ENCODE measurements at places on chromosomes 6 and 20.

DNA sequence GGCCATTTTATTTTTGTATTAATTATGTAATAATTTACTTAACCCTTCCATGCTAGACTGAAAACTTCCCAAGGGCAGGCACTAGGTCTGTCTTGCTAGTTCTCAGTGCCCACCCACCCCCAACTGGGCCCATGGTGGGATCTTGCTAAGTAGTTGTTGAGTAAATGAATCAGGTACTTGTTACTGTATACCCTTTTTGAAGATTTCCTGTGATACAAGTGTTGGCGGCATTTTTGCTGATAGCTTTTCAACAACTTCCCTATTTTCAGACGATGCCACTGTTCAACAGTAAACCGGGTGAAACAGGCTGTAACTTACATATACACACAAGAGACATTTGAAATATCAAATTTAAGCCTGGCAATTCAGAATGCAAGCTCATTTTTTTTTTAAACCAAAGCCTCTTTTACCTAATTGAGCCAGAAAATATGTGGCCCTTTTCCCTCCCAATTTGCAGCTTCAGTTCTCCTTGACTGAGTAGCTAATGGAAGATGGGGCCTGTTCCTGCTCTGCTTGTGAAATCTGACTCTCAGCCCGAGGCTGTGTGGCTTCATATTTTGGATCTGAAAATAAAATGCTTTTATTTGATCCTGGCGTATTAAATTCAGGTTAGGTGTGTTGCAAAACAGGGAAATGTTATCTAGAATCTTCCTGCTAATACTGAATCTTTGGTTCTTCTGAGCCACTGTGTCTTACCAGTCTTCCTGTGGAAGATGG lies 288.3 kb downstream of the NRN1 start:
- DNase-seq: peak; percentile 29

DNA sequence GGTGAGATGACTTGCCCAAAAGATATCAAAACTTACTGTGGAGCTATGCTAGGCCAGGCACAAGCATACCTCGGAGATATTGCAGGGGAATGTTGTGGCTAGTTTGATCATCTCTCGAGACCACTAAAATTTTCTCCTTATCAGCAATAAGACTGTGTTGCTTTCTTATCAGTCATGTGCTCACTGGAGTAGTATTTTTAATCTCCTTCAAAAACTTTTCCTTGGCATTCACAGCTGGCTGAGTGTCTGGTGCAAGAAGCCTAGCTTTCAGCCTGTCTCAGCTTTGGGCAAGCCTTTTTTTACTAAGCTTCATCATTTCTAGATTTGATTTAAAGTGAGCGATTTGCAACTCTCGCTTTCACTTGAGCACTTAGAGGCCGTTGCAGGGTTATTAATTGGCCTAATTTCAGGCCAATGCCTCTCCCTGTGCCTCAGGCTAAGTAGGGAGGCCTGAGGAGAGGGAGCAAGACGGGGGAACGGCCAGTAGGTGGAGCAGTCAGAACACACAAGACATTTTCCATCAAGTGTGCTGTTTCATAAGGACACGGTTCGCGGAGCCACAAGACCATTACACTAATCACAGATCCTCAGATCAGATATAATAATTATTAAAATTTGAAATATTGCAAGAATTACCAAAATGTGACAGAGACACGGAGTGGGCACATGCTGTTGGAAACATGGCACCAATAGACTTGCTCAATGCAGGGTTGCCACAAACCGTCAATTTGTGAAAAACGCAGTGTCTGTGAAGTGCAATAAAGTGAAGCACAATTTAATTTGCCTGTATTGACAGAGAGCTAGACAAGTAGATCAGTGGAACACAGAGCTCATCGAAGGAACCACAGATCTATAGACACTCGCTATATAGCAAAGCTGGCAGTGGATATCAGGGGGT lies 106.8 kb upstream of the SIRPG start:
- peak; percentile 55 for DNase-seq

DNA sequence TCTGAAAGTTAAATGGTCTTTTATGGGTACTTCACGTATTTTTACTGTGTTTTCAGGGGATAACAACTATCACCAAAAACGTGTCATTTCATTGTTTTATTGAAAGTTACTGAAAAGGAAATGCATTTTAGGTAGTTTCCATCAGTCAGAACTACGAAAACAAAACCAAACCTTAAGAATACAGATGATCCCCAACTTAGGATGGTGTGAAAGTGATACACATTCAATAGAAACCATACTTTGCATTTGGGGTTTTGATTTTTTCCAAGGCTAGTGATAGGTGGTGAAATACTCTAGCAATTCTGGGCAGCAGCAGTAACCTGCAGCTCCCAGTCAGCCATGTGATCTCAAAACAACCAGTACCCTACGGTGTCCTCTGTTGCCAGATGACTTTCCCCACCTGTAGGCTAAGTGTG lies 25.9 kb upstream of the EFHC1 start:
- DNase-seq: no peak

DNA sequence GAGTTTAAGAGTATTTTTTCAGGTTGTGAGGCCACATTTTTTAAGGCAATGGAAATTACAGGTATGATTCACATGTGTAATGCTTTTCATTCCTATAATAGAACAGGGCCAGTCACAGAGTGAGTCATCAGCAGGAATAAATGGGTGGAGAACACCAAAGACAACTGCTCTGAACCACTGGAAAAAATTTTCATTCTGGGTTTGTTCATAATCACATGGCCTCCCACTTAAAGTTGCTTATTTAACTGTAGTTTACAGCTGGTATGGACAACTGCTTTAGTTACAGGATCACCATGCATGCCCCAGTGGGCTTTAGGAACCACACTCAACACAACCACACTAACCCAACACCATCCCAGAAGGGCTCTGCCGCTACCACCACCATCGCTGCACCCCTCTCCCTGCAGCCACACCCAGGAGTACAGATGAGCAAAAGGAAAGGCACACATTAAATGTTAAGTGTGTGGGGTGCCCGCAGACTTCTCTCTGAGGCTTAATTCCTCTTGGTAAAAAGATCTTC lies 107.0 kb upstream of the DST start:
- no peak for DNase-seq

DNA sequence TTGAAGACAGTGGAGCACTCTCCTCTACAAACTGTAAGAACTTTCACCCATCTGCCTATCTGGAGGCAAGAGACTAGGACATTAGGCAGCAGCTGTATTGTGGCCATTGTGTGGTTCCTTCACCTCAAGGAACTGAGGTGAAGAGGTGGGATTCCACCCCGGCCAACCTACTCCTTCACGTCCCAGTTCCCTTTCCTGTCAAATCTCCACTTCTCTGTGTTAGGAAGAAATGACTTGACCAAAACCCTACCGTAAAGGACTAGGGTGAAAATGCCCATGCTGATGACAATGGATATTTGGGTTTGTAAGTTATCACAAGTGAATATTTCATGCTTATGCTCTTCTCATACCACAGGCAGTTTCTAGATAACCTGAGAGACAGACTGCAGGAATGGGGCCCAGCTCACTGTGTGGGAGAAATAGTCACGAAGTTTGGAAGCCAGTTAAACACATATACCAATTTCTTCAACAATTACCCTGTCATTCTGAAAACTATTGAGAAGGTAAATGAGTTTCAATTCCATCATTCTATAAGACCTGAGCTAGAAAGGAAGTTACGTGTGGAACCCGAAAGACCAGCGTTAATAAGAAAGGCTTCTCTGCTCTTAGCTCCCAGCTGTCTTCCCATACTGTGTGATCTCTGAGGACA lies 86.6 kb downstream of the ECT2L start:
- DNase-seq: no peak

GRCh38 chr6:140784573-140784972 lies 1348.2 kb upstream of the GJE1 start:
- DNase-seq: no peak

GRCh38 chr6:153216789-153217188 lies 85.7 kb upstream of the RGS17 start:
- no peak for DNase-seq

DNA sequence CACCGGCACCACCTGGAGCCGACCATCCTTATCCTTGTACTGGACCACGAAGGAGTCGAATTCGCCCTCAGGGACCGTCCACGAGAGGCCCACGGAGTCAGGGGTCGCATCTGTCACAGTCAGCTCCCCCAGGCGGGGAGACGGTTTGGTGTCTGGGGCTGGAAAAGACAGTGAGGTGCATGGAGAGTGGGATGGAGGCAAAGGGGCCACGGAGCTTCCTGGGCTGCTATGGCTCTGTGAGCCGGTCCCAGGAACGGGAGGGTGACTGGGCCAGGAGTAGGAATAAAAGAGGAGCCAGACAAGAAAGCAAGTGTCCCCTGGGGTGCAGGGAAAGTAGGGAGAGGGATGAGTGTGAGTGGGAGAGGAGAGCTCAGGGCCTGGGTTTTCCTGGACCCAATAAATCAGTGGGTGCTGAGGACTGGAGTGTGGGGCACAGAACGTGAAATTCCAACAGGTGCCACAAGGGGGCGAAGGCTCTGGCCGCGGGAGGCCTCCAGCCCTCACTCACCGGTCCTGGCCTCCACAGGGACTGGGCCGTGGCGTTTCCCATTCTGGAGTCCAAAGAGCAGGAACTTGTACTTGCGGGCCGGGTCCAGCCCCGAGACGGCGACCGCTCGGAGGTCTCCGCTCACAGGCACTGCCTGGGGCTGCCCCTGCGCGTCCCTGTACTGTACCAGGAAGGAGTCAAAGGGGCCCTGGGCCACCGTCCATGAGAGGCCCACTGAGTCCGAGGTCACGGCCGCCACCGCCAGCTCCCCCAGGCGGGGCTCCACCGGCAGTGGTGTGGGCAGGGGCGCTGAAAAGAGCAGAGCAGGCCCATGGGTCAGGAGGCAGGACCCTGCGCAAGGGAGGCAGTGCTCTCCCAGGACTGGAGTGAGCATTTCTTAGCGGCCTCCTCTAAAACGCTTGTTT lies 9.9 kb downstream of the CYP21A2 start:
- no peak for DNase-seq

- DNase-seq: no peak
Observed at GRCh38 chr20:21104921-21105320, 1.2 kb downstream of the LINC00237 start.

DNA sequence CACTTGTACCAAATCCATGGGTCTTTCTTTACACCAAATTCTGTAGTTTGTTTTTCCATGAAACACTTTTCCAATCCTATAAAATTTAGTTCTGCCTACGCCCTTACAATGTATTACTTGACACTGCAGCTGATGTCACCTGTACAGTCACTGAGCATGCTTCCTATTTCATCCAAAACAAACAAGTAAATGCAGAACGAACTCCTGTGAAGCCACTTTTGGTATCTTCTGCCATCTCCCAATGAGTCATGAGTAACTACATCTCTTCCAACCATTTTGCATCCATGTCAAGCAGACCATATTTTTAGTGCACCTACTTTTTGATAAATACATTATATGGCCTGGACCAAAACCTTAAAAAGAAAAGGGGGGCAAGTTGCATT lies 42.4 kb downstream of the HDDC2 start:
- DNase-seq: no peak

- DNase-seq: no peak
Observed at GRCh38 chr20:41242807-41243206, 74.7 kb downstream of the ZHX3 start.

DNA sequence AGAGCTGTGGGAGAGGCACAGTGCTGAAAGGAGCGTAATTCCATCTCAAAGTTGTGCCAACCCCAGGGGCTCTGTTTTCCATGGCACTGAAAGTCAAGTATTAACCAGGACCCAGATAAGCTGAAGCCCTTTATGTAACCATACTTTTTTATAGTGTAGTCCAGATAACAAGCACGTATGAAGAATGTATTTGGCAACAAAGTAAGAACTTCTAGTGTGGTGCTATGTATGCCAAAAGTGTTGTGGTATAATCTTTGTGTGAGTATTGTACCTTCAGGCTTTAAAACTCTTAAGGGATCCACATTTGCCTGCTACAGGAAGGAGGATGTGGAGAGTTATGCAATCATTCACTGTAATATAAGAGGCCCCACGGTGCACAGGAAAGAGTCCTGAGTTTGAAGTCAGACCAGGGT lies 129.4 kb downstream of the IBTK start:
- no peak for DNase-seq

GRCh38 chr20:46114449-46114848 lies 3.7 kb upstream of the CD40 start:
- no peak for DNase-seq

GRCh38 chr6:54282186-54282585 lies 26.1 kb upstream of the TINAG start:
- no peak for DNase-seq

GRCh38 chr20:57289391-57290177 lies 23.1 kb upstream of the BMP7 start:
- DNase-seq: no peak

- no peak for DNase-seq
Observed at GRCh38 chr6:3789018-3789895, 37.7 kb upstream of the PXDC1 start.

GRCh38 chr6:111265842-111266241 lies 178.5 kb downstream of the SLC16A10 start:
- no peak for DNase-seq

DNA sequence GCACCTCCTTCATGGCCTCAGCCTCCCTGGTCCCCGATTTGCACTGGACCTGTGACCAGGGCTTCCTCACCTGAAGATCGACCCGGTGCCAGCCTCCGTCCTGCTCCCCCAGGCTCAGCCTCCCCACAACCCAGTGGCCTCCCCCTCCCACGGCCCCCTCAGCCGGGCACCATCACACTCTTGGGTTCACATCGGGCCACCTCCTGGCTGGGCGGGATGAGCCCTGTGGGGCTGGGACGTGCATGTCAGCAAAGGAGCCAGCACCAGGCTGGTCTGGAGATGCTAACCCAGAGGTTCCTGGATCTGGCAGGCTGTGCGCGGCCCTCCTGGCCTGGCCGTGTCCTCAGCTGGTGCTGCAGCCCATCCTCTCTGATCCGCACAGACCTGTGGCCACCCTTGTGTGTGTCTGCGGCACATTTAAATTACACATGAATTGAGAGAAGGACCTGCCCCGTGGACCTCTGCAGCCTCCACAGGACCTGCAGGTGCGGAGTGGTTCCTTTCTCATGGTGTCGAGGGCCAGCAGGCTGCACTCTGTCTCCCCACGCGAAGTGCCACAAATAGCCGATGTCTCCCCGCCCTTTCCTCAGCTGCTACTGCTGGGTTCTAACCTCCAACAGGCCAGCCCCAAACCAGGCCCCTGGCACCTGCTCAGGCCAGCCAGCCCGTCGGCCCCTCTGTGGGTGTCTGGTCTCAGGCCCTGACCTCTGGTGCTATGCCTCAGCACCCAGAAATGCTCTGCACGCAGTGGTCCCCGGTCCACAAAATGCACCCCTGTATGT lies 237.5 kb downstream of the ERMARD start:
- no peak for DNase-seq

GRCh38 chr20:34983995-34984735 lies 28.5 kb downstream of the MYH7B start:
- DNase-seq: no peak

GRCh38 chr6:43707767-43708166 lies 20.2 kb upstream of the MRPS18A start:
- DNase-seq: no peak

GRCh38 chr6:36329798-36330291 lies 6.8 kb downstream of the BNIP5 start:
- peak; percentile 44 for DNase-seq
